ENCODE measurements at places on chromosomes 5 and 9.
A peak's percentile ranks its signal among the peaks of the same experiment; 100 is the strongest.

- no peak for DNase-seq
Observed at GRCh38 chr5:2109566-2109965, 226.8 kb upstream of the IRX4 start.

DNA sequence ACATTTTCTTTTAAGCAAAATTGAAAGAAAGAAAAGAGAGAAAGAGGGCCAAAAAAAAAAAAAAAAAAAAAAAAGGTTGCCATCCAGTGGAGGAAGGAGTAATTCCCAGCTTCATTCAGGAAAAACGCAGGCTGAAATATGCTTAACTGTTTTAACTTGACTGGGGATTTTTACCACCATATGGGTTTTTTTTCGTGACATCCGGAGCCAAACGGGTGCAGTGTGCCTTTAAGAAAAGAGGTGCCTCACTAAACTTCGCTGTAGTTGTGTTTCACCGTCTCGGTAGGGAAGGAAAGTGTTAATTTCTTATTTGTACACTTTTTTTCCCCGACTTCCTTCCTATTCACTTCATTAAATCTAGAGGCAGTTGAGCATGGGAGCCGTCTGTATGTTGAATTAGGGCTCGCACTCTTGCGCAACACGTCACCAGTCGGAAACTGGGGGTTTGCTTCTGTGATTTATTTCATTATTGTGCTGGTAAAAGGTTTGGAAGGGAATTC, 143.0 kb downstream of the SMARCA2 start:
- peak; percentile 90 for DNase-seq

DNA sequence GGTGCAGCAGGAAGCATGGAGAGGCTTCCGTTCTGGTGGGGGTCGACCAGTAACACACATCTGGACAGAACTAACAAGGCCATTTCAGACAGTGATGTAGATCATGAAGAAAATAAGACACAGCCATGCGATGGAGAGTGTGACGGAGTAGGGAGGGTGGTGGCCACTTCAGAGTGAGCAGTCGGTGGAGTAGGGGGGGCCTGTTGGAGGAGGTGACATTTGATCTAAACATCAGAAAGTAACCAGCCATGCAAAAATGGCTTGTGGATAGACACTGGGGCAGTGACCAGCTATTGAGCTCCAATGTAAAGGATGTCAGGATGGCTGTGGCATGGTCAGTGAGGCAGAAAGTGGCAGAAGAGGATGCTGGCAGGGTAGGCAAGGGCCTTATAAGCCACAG, 65.9 kb downstream of the PPARGC1B start:
- peak; percentile 15 for DNase-seq

DNA sequence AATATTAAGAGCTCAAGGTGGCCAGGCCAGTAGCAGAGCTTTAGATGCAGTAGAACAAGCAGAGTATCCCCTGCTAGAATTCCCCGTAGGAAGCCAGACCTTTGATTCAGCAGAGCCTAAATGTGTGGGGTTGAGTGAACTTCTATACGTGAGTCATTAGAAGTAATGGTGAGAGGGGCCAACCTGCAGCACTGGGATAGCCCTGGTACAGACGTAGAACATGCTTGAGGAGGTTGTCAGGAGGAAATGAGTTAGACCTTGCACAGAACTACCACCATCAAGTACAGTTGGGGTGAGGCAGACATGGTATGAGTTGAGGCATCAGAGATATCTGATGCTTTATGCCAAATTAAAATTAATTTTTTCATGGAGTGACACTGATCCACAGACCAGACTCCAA, 42.0 kb downstream of the PDCD1LG2 start:
- DNase-seq, result no peak

DNA sequence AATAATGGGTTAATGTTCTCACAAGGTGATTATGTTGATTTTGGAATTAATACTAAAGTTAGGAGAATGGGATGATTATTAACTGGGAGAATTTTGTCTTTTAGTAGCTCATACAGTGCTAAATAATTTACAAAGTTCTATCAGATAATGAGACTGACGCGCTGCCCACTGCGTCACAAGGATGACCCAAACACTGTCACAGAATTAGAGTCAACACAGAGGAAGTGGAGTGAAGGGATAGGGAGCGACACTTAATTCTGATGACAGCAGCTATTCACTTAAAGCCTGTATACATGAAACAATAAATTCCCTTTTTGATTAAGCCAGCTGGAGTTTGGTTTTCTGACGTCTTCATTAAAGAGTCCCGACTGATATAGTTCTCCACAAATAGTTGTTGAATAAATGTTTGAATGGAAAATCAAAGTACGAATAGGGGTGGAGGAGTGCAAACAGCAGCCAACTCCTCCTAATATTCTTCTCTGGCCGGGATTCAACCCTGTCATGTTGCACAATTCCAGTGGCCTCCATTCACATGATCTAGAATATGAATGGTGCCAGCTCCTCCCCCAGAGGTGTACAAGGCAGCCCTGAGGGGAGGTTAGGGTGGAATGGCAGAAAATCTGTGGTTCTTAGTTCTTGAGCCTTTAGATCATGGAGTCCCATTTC, 140.3 kb downstream of the PCSK1 start:
- no peak for DNase-seq

GRCh38 chr5:172322028-172322965, 38.7 kb upstream of the UBTD2 start:
- DNase-seq, result no peak

DNA sequence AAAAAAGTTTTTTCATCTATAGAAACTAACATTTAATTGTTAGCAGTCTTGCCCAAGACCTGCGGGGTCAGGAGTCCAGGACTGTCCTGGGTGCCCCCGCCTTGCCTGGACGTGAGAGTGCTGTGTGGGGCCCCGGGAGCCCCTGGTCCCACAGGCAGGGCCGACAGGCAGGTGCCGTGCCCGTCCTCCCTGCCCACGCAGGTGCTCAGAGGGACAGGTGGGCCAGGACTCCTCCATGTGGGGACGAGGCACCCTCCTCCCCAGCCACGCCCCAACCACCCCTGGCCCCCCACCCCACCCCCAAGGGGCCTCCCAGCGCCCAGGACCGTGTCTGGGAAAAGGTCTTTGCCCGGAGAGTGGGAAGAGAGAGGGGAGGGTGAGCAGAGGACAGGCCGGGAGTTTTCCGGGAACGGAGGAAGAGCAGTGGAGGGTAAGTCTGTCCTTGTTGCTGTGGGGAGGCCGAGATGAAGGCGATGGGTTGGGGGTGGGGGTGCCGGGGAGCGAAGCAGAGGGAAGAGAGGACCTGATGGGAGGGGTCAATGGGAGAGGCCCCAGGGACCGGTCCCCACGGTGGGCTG, 2.7 kb upstream of the LCN12 start:
- DNase-seq, result no peak

GRCh38 chr5:74482990-74483389, 157.5 kb downstream of the ENC1 start:
- no peak for DNase-seq

DNA sequence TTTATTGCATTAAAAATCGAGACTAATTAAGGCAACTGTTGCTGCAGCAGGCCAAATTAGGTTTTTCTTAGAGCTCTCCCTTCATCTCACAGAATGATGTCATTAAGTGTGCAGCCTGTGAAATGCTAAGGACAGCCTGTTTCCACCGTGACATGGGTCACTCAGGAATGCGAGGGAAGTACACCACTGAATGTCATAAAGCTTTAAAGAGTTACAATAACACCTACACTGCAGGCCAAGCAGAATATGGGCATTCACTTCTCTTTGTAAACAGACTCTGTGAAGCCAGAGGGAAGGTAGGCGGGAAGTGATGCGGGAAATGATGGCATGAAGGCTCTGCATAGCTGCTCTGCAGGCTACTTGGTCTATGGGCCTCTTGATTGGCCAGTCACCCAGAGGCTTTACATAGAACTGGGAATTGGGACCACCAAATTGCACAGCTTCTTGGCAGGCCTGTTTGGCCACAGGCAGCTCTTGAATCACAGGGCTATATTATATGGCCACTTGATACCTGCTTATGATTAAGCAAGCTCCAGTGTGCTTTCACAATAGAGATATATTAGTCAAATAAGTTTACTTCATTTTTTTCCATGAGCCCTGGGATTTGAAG, 28.4 kb upstream of the AOPEP start:
- no peak for DNase-seq

DNA sequence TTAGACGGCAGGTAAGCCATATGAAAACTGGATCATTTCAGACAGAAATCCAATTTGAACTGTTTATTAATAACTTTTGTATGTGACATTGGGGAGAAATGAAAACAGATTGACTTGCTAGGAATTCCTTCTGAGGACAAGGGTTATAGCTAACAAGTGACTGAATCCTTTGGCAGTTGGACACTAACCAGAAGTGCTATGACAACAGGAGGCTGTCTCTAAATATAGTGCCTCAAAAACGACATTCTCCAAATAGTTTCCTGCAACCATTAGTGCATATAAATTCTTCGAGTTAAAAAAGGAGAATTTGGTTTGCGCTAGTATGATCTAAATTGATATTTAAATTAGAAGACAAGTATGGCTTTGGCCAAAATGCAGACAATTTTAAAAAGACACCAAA, 338.6 kb downstream of the PTPRD start:
- no peak for DNase-seq

- DNase-seq, result no peak
Observed at GRCh38 chr5:133687212-133688061, 75.1 kb upstream of the FSTL4 start.

GRCh38 chr5:5537426-5537825, 114.9 kb downstream of the ICE1 start:
- DNase-seq, result no peak

- DNase-seq, result no peak
Observed at GRCh38 chr5:54902791-54903473, 82.5 kb downstream of the ESM1 start.

GRCh38 chr9:15306068-15306756, 804 bp downstream of the TTC39B start:
- DNase-seq, result no peak

GRCh38 chr5:143355710-143356109, 47.8 kb downstream of the NR3C1 start:
- DNase-seq, result peak; percentile 72

DNA sequence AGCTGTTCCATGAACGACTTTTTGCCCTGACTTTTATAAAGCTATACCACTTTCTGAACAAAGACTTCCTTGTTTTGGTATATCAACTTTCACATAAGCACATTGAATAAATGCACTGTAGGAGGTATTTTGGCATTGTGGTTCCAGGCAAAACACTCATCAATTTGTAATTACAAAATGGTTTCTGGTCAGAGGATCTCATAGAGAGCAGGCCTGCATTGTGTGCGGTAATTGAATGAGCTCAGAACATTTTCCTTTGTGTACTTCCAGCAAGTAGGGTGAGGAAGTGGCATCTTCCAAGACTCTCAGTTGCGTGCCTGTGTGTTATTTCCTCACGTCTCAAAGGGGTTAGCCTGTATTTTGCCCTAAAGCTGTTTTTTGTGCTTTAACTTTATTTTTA, 89.2 kb downstream of the PDE6A start:
- no peak for DNase-seq

DNA sequence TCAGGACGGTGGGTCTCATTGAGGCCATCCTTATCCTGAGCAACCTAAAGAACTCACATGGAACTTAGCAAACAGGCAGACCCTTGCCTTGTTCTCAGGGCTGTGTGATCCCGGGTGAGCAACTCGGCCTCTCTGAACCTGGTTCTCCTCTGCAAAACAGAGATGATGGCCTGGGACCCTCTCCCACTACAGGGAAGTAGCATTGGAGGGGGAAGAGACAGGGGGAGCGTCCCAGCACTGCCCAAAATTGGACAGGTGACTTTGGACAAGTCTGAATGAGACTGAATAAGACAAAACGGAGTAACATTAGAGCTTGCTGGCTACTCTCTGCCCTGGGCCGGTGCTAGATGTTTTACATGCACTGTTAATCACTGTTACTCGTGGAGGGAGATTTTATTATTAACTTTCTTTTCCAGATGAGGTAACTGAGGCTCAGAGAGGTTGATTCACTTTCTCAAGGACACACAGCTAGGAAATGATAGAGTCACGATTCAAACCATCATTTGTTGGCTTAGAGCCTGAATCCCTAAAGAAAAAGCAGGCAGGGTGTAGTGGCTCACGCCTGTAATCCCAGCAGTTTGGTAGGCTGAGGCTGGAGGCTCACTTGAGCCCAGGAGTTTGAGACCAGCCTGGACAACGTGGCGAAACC, 136.4 kb downstream of the C9orf50 start:
- DNase-seq, result no peak

DNA sequence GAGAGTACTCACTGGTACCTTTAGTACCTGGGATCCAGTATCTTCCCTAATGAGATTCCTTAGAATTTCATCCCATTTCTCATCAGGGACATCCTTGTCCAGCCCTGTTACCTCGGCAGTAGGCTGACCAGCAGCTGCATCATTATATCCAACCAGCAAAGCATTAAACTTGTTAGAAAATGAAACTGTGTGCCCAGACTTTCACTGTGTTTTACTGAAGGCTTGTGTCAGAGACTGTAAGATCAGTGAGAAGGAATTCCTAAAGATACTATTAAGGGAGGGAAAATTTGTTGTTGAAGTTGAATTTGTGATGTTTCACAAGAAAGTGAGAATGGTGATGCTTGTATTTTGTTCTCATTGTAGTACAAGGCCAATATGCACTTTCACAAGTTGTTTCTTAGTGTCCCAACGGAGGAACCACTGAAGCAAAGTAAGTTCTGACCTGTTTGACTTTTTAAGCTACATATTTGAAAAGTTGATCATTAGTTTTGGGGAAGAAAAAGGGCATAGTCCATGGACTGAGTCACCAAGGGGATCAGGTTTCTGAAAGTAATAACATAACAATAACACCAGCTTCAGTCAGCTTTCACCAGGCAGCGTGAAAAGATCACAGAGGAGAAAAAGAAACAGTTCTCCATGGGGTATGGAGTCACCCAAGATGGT, 48.8 kb downstream of the GRAMD2B start:
- no peak for DNase-seq

- no peak for DNase-seq
Observed at GRCh38 chr9:114131808-114132549, 23.4 kb upstream of the COL27A1 start.

DNA sequence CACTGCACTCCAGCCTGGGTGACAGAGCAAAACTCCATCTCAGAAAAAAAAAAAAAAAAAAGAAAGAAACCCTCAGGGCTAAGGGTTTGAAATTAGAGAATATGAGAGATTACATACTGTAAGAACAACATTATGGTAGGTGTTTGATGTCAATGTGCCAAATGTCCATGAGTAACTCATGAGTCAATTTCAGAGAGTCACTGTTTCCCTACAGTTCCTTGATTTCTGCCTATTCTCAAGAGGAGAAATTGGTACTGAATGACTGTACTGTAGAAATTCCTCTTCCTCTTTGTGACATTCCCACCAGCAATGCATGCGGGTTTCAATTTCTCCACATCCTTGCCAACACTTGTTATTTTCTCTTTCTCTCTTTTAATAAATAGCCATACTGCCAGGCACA, 35.2 kb downstream of the MARVELD2 start:
- peak; percentile 97 for DNase-seq

DNA sequence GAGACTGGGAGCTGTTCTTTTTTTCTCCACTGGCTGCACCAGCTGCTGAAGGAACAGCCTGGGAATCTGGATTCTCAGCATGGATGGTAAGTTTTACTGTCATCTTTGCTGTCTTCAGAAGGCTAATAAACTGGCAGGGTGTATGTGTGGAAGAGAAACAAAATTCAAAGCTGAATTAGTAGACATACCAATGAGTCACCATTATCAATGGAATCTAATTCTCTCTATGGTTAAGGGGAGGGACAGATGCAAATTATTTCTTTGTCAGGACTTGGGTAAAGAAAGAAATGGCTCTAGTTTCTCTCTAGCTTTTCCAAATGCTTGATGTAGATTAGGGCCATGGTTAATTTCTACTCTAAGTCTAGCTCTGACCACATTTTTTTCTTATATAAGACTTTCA, 154.2 kb downstream of the MPDZ start:
- DNase-seq, result no peak

Measured in RKO (cell line).